ENCODE measurements at places on chromosomes 5 and 9. TPM values are rescaled to one million over a fixed set of nuclear protein-coding genes. Genes with fewer than 3 reads are reported as not detected.

The ADGRD2 gene
- total RNA-seq = 0.43 TPM

The ANKRD34B gene
- total RNA-seq = 0.77 TPM

The TLX3 gene
- not detected for total RNA-seq

The BTNL8 gene
- 0.22 TPM for total RNA-seq

The ROPN1L gene
- not detected for total RNA-seq

The PALM2AKAP2 gene
- 3.9 TPM for total RNA-seq

The PCDHGA2 gene
- 0.71 TPM for total RNA-seq

The TMED7 gene
- 72.4 TPM for total RNA-seq

The ACTBL2 gene
- not detected for total RNA-seq

The SARDH gene
- total RNA-seq = 9.2 TPM

The NEURL1B gene
- 20.2 TPM for total RNA-seq

The PTGDS gene
- not detected for total RNA-seq

The TSSK1B gene
- not detected for total RNA-seq

DNA sequence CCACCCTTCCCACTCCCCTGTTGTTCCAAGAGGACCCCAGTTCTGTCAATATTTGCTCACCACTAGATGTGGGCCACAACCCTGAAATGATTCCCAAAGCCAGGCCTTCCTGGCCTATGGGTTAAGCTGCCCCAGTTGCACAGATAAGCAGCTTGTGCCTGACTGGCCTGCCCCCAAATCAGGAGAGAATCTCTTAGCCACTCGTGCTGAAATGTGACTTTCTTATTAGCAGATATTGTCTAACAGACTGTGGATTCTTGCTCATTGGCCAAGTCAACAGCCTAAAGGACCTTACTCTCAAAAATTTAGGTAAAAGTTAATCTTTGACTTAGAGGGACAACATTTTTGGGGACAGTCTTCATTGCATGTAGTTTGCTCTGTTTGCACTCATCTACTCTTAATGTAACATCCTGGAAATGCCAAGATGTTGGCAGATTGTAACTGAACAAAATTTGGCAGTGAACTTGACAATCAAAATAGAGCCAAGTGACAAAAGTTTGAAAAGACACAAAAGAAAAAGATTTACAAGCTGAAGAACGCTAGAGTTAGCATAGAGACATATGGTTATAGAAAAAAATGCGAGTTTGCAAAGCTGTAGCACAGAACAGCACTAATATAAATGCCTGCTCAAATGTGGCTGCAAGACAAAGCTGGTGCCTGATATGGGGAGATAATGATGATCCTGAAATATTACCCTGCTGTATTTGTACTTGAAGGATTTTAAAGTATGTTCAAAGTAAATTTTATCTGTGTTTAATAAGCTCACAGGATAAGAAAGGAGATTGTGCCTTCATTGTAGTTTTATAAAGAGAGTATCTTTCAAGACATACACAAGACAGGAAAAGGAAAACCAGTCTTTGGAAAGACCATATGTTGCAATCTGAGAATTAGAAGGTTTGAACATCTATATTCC lies 29.0 kb upstream of the FSD1L start:
- no peak overlapping the region for H3K27ac ChIP-seq
- DNase-seq = no peak
- H3K4me3 ChIP-seq = no peak overlapping the region
- H3K36me3 ChIP-seq = no peaks in the 10 kb centered on the region
- no peaks in the 10 kb centered on the region for H3K27me3 ChIP-seq

DNA sequence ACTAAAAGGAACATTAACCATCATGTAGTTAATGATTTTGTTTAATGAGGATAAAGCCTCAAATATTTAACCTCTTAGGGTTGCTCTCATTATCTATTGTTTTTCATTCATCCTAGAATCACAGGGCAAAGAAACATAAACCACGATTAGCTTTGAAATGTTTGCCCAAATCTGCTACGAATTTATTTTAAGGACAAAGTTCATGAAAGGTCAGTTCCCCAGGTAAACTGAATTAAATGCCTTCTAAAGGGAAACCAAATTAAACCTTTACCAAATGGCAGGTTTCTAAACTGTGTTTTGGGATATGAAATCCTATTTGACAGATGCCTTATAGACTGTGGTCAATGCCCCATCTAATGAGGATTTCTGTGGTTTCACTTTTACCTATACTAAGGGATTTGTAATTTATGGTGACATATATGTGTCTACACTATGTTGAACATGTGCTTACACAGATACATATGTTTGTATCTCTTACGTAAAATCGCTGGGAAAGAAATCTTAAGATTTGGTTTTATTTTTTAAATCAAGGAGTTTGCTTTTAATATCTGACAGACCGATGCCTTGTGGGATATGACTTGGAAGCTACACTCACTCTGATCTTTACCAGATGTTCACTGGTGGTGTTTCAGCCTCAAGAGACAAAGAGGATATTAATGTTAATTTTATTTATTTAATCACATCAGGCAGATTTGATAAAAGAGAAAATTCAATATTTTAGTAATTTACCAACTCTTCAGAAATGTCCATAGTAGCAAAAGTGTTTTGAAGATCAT lies 188.4 kb downstream of the GLIS3 start:
- H3K27me3 ChIP-seq = no peaks in the 10 kb centered on the region
- no peak for DNase-seq
- H3K4me3 ChIP-seq = no peak overlapping the region
- H3K4me1 ChIP-seq = peaks cover 51% of the 10 kb centered on the region
- H3K27ac ChIP-seq = no peak overlapping the region

DNA sequence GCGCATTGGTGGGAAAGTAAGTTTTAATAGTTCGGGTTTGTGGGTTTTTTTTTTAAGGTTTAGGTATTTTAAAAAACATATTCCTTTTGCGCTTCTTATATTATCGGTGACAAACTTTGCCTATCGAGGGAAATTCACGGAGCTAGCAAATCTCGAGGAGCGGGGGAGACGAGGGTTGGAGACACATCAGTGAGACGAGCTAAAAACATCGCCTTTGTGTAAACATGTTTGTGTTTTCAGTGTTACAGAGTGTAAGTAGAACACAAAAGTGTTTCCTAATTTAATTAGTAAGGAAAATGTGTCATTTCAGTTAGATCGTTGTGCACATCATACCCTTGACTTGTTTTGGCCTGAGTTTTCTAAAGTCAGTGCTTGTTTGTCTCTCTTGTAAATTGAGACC lies 945 bp downstream of the BTF3 start:
- no peak for DNase-seq
- no peaks in the 10 kb centered on the region for H3K27me3 ChIP-seq
- H3K27ac ChIP-seq = no peak overlapping the region
- H3K4me3 ChIP-seq = peak overlapping the region; percentile 84
- peaks cover 24% of the 10 kb centered on the region for H3K4me1 ChIP-seq

DNA sequence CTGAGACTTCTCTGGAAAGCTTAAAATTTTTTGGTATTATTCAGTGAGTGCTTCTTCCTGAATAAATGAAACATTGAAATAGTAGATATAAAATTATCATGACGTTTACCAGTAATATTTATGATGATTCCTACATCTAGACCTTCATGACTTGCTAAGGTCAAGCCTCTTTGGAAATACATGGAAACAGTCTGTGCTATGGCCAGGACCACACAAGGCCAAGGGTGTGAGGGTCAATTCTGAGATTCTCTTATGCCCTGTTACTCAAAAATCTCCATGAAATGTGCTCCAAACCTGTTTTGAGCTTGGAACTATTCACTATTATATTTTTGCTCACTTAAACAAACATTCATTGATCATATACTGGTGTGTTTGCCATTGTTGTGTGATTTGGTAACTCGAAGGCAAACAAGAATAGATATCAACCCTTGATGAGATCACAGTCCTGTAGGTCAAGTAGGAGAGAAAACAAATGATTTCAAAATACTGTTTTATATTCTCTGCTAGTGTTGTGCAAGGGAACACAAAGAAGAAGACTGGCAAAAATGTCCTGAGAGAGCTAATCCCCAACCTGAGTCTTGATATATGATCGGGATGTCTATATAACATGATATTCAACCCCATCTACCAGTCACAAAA lies 1254.9 kb upstream of the DMAC1 start:
- H3K4me3 ChIP-seq = no peak overlapping the region
- H3K36me3 ChIP-seq = no peaks in the 10 kb centered on the region
- no peak overlapping the region for H3K27ac ChIP-seq
- no peaks in the 10 kb centered on the region for H3K27me3 ChIP-seq

GRCh38 chr5:110441035-110441434 lies 285.4 kb downstream of the TMEM232 start:
- H3K36me3 ChIP-seq = no peaks in the 10 kb centered on the region
- DNase-seq = peak; percentile 66
- H3K27ac ChIP-seq = no peak overlapping the region
- no peak overlapping the region for H3K4me3 ChIP-seq
- no peaks in the 10 kb centered on the region for H3K27me3 ChIP-seq
- H3K4me1 ChIP-seq = no peaks in the 10 kb centered on the region

DNA sequence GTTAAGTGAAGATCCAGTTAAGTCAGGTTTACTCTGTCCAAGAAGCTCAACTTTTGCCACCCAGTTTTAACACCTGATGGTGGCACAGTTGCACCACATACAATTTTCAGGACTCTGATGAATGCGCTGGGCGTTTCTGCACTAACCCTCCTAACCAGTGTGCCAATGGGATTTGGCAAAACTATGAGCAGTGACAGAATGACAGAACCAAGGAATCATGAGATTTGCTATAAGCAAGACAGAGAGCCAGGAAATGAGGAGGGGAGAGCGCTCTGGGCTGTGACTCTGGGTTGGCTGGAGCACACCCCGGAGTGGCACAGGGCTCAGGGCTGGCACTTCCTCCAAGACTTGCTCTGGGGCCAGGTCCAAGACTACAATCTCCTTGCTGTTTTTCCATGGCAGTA lies 84.1 kb downstream of the SH3PXD2B start:
- H3K27me3 ChIP-seq = no peaks in the 10 kb centered on the region
- no peaks in the 10 kb centered on the region for H3K4me1 ChIP-seq

GRCh38 chr5:171386006-171386671 lies 1.5 kb upstream of the NPM1 start:
- no peaks in the 10 kb centered on the region for H3K27me3 ChIP-seq
- H3K27ac ChIP-seq = no peak overlapping the region
- DNase-seq = no peak

- no peak overlapping the region for H3K27ac ChIP-seq
- H3K36me3 ChIP-seq = no peaks in the 10 kb centered on the region
- H3K4me3 ChIP-seq = peak overlapping the region; percentile 48
- peaks cover 35% of the 10 kb centered on the region for H3K27me3 ChIP-seq
- peak; percentile 90 for DNase-seq
Observed at GRCh38 chr5:114055318-114056184, 306.3 kb upstream of the KCNN2 start.

DNA sequence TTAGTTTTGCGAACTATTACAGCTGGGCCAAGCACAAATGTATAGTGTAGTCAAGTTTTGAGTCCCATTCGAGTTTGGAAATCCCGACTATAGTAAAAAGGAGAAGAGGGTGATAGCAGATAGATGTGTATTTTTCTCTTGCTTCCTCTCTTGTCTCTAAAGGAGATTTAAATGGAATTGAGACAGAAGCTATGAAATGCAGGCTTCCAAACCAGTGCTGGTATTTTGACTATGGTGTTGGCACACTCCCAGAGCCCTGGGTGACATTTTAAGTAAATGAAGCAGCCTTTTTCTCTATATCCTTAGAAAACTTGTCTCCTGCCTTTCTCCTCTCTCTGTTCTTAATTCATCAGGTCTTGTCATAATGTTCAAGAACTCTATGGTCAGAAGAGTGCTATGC lies 17.7 kb upstream of the AUH start:
- H3K36me3 ChIP-seq = no peaks in the 10 kb centered on the region
- DNase-seq = no peak
- no peaks in the 10 kb centered on the region for H3K4me1 ChIP-seq

GRCh38 chr9:28976684-28977083 lies 1403.4 kb upstream of the C9orf72 start:
- DNase-seq = no peak
- H3K27ac ChIP-seq = no peak overlapping the region
- no peaks in the 10 kb centered on the region for H3K4me1 ChIP-seq

DNA sequence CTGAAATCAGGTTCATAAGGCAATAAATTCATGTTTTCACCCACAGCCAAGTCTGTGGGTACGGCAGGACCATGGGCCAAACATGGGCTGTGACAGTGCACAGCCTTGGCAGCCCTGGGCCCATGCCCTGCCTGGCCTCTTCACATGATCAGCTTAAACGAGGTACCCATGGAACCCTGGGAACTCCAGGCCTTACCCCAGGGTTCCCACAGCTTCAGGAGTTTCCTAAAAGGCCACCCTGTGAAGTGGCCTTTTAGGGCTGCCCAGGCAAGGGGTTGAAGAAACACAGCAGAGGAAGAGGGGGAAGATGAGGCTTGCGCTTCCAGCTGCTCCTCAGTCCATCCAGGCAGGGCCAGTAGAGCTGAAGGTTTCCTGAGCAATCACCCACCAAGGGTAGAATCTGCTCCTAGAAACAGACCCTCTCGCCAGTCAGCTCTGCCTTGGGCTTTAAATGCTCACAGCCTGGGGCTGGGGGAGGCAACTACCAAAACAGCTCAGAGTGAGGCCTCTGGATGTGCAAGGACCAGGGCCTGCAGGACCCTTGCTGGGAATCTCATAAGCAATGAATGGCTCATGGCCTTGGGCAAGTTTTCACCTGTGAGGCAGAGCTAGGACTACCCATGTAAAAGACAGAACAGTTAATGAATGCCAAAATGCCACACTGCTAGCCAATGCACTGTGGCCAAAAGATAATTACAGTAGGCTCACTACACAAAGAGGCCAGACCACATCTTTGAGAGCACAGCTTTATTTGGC lies 79.3 kb upstream of the LRRTM2 start:
- H3K27me3 ChIP-seq = no peaks in the 10 kb centered on the region
- no peak for DNase-seq
- H3K27ac ChIP-seq = no peak overlapping the region
- H3K4me3 ChIP-seq = no peak overlapping the region

DNA sequence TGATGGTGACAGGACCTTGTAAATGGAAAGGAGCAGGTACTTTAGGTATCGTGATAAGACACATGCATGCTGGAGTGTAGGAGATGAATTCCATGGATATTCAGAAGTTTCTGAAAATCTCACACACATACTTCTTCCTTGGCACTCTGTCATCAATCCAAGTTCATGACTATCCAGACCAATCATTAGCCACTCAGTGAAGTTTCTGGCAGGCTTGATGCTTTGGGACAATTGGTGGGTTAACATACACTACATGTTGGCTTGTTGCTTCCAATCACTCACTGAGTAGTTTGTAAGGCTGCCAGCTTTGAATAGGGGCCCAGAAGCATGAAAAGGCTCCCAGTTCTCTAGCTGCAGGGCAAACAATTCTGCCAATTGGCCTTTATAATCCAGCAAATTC lies 147.6 kb downstream of the CEMIP2 start:
- DNase-seq = no peak
- no peaks in the 10 kb centered on the region for H3K36me3 ChIP-seq

Measured in neural progenitor cell (in vitro differentiated cells).